ENCODE measurements at places on chromosomes 2 and 18.

DNA sequence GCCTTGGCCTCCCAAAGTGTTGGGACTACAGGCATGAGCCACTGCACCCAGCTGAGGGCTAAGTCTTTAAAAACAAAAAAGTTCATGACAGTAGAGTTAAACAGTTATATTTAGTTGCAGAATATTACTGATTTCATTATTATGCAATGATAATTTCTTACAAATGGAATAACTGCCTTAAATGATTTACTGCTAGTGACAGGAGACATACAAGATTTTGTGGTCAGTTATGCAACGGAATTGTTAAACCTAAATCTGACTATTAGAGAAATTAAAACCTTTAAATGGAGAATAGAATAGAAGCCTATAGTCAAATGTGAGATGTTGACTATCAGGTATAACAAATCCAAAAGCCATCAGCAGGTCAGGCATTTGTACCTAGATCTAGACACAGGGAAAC lies 10.3 kb upstream of the DNAJC10 start:
- no peak for DNase-seq

- no peak for DNase-seq
These were observed 156.1 kb downstream of the LDLRAD4 start for GRCh38 chr18:13374468-13375301.

- DNase-seq, result no peak
These were observed 222.3 kb upstream of the CDH19 start for GRCh38 chr18:66826211-66826610.

DNA sequence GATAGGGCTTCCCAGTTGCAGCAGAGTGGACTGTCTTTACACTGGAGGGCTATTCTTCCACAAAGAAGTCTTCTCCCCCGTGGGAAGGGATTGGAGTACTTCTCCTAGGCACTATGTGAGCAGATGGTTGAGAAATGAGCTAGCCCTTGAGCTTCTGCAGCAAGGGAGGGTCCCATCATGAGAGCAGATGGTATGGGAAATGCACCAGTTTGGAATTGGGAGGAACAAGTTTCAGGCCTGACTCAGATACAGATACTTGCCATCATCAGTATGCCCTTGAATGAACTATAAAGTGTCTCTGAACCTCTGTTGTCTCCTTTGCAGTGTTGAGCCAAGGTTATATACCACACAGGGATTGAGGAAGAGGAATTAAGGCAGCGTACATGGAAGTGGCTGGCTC lies 757.4 kb downstream of the RNF144A start:
- no peak for DNase-seq

DNA sequence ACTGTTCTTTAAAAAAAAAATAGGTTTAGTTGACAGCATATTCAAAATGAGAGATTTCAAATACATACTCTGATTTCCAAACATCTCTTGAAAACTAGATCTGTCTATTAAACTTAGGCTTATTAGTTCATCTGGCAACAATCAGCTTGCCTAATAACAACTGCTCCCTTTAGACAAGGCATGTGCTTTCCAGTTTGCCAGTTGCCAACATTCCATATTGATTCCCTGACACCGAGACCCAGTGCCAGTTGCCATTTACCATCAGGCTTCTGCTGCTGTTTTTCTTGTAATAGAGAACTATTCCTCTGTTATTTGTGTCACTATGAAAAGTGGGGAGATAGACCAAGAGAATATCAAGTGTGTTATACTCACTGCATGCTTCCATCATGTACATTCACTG lies 256.0 kb downstream of the C1D start:
- DNase-seq, result no peak

DNA sequence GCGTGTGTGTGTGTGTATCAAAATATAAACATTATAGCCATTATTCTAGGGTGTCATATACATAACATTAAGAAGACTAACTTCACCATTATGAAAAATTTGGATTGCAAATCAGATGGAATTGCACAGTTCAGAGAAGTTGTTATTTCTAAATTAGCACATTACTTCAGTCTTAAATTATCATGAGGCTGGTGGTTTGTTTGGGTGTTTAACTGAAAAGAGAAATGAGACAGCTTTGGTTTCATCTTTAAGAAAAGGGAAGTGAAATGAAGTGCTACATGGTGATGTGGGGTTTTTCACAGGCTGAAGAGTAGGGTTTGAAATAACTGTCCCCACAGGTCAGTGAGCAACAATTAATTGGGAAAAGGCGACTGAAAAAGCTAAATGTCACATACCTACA lies 161.2 kb upstream of the XIRP2 start:
- no peak for DNase-seq

- no peak for DNase-seq
These were observed 124.2 kb downstream of the LPIN1 start for GRCh38 chr2:11870584-11870983.

DNA sequence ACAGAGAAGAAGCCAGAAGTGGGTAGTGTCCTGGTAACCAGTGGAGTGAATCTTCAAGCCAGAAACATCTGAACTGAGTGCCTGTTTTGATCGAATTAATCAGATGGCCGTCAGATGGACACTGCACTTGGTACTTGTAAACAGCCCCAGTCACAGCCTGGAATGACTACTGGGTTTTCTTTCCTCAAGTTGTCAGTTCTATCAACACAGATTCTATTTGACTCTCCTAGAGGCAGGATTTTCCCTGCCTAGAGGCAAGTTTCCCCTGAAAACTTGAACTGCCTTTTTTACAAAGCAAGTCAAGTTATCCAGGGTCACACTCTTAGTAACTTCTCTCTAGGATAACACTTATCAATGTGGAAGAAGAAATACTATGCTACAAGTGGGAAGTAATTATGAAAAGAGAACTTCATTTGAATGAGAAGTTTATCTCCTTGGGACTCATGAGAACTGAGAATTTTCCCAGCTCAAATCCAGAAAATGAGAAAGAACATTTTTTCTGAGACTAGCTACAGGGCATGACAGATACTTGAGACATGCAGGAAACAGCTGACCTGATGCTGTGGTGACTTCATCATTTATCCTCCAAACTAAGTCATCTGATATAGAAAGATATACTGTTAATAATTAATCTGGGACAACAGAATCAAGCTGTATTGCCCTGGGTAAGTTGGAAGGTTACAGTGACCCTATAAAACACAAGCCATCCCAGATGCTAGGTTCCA lies 36.0 kb downstream of the SULT1C2 start:
- DNase-seq, result no peak

DNA sequence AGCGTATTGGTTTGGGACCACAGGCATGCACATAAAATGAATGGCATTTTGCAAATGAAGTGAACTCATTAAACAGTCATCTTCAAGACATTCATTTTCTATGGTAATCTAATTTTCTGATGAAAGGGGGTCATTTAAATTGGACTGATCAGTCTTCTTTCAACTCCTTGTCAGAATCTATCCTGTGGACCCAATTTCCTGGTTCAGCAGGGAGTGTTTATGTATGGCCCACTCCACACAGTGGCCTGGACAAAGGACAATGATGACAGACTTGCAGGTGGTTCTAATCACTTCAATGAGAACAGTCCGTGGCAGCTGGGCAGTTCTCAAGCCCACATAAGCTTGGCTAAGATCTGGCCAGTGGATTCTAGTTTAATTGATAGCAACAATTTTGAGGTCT lies 448.1 kb downstream of the DCDC2C start:
- DNase-seq, result no peak

- no peak for DNase-seq
These were observed 52.9 kb downstream of the SATB2 start for GRCh38 chr2:199404841-199405240.

DNA sequence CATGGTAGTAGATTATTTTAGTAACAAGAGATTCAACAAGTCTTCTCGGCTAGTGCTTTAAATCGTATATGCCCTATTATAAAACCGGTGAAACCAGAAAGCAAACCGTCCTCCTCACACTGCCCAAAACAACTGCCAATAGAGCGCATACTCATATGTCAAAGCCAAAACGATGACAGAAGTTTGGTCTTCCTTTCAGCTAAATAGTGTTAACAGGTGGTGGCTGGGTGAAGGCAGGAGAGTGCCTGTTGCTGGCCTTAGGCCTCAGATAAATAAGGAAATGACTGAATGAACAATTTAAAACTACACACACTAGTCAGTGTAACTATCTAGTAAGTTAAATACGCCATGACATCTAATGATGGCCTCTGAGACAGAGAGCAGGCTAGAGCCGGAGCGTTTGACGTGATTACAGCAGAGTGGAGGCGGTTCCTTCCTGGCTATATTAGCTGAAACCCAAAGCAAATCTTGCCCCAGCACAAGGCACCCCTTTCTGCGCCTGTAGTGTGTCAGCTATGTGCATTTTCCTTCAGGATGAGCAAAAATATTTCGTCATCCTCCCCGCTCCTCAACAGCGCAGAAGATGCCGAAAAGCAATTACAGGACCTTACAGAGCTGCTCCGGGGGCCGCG lies 1.6 kb downstream of the LONRF2 start:
- no peak for DNase-seq

GRCh38 chr2:6355886-6356761 lies 509.6 kb downstream of the CMPK2 start:
- no peak for DNase-seq

- DNase-seq, result no peak
These were observed 39.9 kb downstream of the SMAD4 start for GRCh38 chr18:51069885-51070284.

DNA sequence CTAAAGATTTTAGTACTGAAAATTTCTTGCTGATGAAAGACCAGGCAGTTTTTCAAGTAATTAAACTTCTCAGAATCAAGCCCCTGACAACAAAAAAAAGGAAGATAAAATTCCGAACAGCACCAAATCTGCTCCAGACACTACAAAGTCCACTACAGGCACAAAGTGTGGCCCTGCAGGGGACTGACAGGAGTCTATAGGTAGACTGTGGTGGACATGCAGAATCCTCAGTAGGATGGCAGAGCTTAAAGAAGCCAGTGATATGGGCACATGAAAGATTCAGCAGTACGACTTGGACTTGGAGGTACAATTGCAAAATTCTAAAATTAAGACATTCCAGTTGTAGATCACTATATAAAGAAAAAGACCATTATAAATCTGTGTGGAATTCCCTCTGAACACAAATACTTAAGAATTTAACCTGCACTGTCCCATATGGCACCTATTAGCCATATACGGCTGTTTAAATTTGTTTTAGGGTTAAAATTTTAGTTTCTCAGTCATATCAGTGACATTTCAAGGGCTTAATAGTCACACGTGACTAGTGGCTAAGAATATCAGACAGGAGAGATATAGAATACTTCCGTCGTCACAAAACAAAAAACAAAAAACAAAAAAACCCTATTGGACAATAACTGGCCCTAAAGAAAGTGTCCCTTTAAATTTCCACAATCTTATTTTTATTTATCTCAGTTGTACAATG lies 32.0 kb downstream of the SFT2D3 start:
- DNase-seq, result no peak

- DNase-seq, result no peak
These were observed 28.2 kb downstream of the GREB1 start for GRCh38 chr2:11562011-11562410.

GRCh38 chr2:156986339-156986988 lies 271.0 kb upstream of the GALNT5 start:
- DNase-seq, result no peak

DNA sequence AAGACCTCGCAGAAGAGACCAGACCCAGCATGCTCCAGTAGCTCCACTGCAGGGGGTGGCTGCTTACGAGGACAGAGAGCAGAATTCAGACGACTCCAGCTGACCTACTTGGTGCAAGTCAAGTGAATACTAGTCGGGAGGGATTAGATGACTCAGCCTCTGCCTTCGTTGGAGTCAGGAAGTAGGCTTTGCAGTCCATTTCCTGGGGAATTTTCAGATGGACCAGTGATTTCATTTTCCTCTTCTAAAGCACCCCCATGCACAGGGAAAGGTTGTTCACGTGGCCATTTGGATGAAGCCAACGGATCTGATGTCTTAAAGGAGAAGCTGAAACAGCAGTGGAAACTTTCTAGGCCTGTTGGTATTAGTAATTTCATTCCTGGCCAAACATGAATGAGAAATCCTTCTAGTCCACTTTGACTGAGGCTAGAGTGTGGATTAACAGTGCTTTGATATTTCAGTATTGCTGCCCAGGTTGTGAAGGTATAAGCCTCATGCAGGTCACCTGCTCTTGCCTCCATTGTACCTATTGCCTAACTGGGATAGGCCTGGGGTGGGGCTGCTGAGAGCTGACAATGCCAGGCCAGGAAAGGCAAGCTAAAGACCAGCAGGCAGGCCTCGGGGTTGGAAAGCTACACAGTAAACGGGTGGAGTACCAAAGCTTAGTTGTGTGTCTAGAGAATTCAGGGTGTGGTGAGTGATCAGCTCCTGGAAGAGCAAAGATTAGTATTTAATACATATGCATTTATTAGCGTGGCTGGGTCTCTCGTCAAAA lies 117.6 kb upstream of the FOSL2 start:
- no peak for DNase-seq

- DNase-seq, result no peak
These were observed 61.4 kb downstream of the SP3 start for GRCh38 chr2:173903601-173904394.

- no peak for DNase-seq
These were observed 272.1 kb upstream of the RND3 start for GRCh38 chr2:150759531-150759930.

- DNase-seq, result no peak
These were observed 14.2 kb downstream of the FAM110C start for GRCh38 chr2:32068-32467.

GRCh38 chr18:52888014-52888413 lies 548.0 kb downstream of the DCC start:
- no peak for DNase-seq

- DNase-seq, result no peak
These were observed 54.4 kb downstream of the ANKMY1 start for GRCh38 chr2:240503375-240503774.

DNA sequence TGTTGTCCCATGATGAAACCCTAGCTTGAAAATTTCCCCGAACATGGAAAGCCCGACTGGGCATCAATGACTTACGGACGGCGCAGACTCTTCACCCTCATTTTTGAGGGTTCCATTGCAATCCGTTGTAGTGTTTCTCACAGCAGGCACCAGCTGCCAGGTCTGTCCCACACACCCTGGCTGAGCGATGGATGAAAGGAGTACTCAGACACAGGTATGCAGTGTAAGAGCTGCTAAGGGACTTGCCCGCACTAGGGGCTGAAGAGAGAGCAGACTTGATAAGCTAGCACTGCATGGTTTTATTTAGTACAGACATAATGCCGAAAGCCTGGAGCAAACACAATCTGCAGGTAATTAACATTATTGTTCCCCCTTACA lies 15.8 kb downstream of the DYNAP start:
- DNase-seq, result no peak

DNA sequence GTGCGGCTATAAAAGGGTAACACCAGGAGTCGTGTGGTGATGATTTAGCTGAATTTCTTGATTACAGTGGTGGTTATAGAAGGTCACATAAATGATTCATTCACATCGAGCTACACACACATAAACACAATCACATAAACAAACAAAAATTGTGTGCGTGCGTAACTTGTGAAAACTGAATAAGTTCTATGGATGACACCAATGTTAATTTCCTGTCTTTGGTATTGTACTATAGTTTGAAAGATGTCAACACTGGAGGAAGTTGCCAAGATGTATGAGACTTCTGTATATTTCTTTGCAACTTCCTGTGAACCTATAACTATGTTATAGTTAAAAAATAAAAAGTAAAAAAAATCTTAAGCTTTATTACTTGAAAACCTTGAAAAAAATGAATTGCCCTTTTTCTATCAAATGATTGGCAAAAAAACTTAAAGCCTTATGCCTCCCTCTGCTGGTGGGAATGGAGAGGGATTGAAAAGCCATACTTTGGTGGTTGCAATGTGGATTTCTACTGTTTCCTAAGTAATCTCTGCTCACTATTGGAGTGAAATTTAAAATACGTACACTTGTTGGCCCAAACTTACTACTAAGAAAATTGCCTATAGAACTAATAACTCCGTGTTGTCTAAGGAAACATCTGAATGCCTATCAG lies 227.7 kb downstream of the RPIA start:
- DNase-seq, result no peak

Data from stimulated activated CD8-positive, alpha-beta memory T cell treated with anti-CD3 and anti-CD28 coated beads, Interleukin-4, amount 100 ng/mL, for 1 hour (primary cell).